Hindlimb muscle (tissue), 1 donor: ENCODE measurements at places on chromosomes 5 and 9. TPM values are rescaled to one million over a fixed set of nuclear protein-coding genes. Genes with fewer than 3 reads are reported as not detected.

DNA sequence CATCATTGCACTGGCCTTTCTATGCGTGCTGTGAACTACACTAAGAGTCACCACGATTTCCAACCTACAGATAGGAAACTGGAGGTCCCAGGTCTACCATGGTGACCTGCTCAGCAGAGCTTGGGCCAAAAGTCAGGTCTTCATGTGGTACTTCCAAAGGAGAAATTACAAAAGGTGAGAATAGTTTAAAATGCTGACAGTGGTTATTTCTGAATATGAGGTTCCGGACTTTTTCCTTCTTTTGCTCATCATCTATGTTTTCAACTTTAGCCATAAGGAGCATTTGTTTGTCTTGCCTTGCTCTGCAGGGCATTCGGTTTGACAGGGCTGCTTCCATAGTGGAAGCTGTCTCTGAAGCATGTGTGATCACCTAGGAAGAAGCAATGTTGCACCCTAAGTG is 282.1 kb upstream of the IRX1 start:
- no peak for DNase-seq

ADRB2 gene
- 1.5 TPM for polyA plus RNA-seq

DNA sequence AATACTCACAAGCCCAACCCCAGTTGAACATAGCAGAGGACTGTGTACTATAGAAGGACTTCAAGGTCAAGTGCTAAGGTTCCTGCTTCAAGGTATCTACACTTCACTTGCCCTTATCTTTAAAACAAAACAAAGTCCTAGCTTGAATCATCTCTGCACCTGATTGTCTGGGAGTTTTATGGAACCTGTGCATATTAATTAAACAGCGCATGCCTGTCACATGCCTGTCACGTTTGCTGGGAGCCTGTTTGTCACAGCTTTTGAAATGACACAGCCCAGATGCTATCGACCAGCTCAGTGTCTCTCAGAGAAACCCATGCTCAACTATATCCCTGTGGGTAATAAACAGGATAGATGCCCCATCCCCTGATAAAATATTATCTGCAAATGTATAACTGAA is 476.0 kb downstream of the ZSWIM6 start:
- DNase-seq = no peak

DNA sequence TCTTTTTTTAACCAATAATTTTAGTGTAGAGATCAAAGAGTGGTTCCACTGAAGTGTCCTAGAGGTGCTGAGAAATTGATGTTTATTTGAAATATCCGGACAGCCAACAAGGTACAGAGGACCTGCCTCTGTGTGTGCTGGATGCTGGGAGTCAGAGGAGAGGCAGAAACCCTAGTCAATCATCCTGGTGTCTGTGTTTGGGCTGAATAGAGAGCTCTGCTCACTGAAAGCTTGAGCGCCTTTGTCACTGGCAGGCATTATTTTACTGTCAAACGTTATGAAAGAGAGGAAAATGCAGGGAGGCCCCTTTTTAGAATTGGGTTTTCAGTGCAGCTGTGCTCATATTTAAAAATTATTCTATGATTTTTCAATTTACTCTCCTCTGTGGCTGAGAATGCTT is 480.3 kb upstream of the TYRP1 start:
- no peak for DNase-seq

CD74 gene
- polyA plus RNA-seq = 195 TPM
